GM23338 (cell line): ENCODE measurements at places on chromosomes 11 and 22. TPM values are rescaled to one million over a fixed set of nuclear protein-coding genes. Genes with fewer than 3 reads are reported as not detected.

The MPPED1 gene
- total RNA-seq = 0.12 and 0.56 TPM in 2 replicates

The BTBD18 gene
- 0.08 TPM in 1 of 2 replicates, not detected in the other for total RNA-seq

The SCGB1D2 gene
- not detected in 2 replicates for total RNA-seq

The SLN gene
- not detected in 2 replicates for total RNA-seq

The TSPAN32 gene
- total RNA-seq = not detected in 2 replicates

The E2F8 gene
- 6.3 and 10.6 TPM in 2 replicates for total RNA-seq

The SSTR3 gene
- total RNA-seq = 0.04 and 0.66 TPM in 2 replicates

The LUZP2 gene
- total RNA-seq = 2.6 and 9.2 TPM in 2 replicates

The PATE4 gene
- not detected in 2 replicates for total RNA-seq

The RIMBP3C gene
- total RNA-seq = 1.1 and 1.6 TPM in 2 replicates

GRCh38 chr11:27291302-27291889 is 71.6 kb downstream of the CCDC34 start:
- peak; percentile 67 for DNase-seq

DNA sequence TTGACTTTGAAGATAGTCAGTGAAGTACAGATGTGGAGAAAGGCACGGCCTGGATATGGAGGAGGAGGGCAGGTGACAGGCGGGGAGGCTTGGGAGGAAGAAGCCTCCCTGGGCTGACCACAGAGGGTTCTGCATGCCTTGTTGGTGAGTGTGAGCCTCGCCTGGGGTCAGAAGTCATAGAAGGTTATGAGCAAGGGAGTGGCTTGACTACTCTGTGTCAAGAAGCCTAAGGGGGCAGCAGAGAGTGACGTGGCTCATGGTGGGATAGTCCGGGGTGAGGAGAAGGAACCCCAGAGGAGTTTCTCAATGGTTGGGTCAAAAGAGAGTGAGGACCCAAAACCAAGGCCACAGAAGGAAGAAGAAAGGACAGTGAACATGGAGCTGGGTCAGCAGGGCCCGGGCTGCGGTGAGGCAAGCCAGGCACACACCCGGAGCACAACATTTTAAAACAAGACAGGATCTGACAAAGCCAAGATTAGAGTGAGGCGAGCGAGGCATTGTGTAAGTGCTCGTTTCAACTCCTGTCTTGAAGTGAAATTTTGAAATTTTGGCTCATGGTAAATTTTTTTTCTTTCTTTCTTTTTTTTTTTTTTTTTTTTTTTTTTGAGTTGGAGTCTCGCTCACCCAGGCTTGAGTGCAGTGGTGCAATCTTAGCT is 31.9 kb downstream of the PDGFB start:
- DNase-seq = peak; percentile 64

DNA sequence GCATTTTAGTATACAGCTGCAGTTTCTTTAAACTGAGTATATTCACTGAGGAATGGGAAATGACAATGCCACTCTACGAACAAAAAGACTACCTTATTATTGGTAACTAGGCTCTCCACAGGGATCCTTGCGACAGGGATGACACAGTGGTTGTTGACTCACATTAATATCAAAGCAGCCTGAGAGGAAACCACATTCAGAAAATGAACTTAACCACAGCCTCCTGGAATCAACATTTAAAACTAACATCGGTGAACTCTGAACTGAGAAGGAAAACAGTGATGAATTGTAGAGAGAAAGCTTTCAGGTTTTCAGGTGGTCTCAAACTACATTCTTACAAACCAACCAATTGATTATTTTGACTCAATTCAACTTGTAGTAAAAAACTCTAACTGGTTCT is 90.3 kb upstream of the MTMR2 start:
- no peak for DNase-seq

DNA sequence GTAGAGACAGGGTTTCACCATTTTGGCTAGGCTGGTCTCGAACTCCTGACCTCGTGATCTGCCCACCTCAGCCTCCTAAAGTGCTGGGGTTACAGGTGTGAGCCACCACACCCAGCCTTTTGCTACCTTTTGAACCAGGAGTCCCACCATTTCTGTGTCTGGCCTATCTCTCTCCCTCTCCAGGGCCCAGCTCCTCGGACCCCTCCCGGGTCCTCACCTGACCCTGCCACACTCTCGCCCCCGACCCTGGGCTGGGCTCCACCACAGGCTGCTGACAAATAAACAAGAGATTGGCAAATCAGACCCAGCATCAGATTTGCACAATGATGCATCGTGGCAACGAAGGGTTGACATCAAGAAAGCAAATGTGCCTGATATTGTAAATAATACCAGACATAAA is 8.8 kb downstream of the KRTAP5-5 start:
- no peak for DNase-seq

DNA sequence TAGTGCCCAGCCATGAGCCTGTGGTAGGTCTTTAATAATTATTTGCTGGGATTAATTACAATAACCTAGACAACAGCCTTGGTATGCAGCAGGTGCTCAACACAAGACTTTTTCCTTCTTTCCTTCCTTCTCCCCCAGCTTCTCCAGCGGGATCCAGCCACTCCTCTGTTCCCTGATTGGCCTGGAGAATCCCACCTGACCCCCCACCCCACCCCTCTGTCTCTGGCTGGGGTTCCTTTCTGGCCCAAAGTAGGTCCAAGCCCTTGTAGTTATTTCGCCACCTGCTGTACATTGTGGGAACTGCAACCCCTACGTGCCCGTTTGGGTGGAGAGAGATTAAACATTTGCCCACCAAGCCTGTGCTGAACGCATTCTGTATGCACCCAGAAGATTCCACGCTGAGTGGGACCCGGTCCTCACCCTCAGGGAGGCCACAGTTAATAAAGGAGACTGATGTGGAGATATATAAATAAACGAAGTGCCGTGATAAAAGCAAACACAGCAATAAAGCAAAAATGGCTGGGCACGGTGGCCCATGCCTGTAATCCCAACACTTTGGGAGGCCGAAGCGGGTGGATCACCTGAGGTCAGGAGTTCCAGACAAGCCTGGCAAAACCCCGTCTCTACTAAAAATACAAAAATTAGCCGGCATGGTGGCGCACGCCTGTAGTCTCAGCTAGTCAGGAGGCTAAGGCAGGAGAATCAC is 32.1 kb upstream of the DGKZ start:
- DNase-seq = peak; percentile 98

GRCh38 chr11:2507212-2507901 is 62.5 kb downstream of the KCNQ1 start:
- DNase-seq = no peak

GRCh38 chr11:121478226-121478894 is 25.6 kb upstream of the SORL1-AS1 start:
- DNase-seq = no peak

- no peak for DNase-seq
These were observed 105.8 kb downstream of the GAB2 start for GRCh38 chr11:78311702-78312371.

DNA sequence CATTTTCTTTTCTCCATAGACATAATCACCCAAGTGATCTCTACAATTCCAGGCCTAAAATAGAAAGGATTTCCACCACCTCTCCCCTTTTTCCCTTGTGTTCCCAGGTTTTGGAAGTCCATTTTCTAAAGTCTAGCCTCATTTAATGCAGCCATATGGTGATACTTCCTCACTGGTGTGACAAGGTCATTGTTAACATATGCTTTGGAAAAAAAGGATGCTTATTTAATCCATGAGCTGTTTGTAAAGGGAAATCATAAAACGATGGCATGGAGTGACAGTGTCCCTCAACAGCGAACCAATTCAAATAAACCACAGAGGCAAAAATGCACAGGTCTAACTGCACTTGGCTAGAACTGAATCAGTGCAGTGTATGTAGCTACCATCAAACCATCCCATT is 26.6 kb downstream of the GRIA4 start:
- no peak for DNase-seq

- no peak for DNase-seq
These were observed 35.9 kb upstream of the SESN3 start for GRCh38 chr11:95266751-95267374.

DNA sequence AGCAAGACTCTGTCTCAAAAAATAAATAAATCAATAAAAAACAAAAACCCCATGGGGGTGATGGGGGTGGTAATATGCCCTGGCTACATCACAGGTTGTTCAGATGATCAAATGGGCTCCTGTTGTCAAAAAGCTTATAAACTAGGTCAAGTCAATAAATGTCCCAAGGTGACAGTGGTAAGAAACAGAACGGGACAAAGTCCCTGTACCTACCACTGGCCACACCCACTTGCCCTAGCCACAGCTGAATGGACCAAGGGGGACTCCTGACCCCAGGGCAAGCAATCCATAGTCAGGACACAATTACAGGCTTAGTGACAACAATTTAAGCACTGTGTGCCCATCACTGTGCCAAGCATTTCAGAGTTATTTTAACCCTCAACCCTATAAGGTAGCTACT is 6.0 kb downstream of the NAGA start:
- DNase-seq = no peak

- DNase-seq = no peak
These were observed 381.2 kb downstream of the MN1 start for GRCh38 chr22:27420195-27420816.

- DNase-seq = no peak
These were observed 16.8 kb upstream of the MSANTD2 start for GRCh38 chr11:124817036-124817435.

GRCh38 chr11:6627762-6628241 is 8.6 kb upstream of the TPP1 start:
- DNase-seq = no peak

DNA sequence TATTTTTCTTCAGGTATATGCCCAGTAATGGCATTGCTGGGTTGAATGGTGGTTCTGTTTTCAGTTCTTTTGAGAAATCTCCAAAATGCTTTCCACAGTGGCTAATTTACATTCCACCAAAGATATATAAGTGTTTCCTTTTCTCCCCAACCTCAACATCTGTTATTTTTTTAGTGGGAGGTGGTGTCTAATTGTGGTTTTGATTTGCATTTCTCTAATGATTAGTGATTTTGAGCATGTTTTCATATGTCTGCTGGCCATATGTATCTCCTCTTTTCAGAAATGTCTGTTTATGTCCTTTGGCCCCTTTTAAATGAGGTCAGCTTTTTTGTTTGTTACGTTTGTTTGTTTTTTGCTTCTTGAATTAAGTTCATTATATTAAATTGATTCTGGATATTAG is 760.2 kb downstream of the KCNA4 start:
- no peak for DNase-seq

GRCh38 chr11:89433278-89433677 is 57.9 kb downstream of the NOX4 start:
- no peak for DNase-seq

DNA sequence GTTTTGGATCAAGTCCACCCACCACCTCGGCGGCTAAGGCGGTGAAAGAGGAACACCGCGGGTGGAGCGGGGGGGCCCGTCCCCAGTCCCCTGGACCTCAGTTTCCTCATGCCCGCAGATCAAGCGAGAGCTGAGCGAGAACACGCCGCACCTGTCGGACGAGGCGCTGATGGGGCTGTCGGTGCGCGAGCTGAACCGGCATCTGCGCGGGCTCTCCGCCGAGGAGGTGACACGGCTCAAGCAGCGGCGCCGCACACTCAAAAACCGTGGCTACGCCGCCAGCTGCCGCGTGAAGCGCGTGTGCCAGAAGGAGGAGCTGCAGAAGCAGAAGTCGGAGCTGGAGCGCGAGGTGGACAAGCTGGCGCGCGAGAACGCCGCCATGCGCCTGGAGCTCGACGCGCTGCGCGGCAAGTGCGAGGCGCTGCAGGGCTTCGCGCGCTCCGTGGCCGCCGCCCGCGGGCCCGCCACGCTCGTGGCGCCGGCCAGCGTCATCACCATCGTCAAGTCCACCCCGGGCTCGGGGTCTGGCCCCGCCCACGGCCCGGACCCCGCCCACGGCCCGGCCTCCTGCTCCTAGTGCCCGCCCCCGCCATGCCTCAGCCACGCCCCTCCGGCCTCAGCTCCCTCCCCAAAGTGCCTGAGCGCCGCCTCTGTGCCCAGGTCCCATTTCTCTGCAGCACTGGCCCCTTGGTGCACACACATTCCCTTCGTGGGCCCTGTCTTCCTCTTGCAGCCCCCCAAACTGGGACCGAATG is 12.7 kb downstream of the MAFF start:
- DNase-seq = peak; percentile 92

- no peak for DNase-seq
These were observed 13.3 kb downstream of the NNMT start for GRCh38 chr11:114309517-114309916.
